ENCODE measurements at places on chromosomes 13 and 19.

- no peak for DNase-seq
Observed at GRCh38 chr13:101714195-101714594, 261.7 kb downstream of the ITGBL1 start.

GRCh38 chr13:93549326-93550005 lies 322.9 kb downstream of the GPC6 start:
- DNase-seq, result no peak

DNA sequence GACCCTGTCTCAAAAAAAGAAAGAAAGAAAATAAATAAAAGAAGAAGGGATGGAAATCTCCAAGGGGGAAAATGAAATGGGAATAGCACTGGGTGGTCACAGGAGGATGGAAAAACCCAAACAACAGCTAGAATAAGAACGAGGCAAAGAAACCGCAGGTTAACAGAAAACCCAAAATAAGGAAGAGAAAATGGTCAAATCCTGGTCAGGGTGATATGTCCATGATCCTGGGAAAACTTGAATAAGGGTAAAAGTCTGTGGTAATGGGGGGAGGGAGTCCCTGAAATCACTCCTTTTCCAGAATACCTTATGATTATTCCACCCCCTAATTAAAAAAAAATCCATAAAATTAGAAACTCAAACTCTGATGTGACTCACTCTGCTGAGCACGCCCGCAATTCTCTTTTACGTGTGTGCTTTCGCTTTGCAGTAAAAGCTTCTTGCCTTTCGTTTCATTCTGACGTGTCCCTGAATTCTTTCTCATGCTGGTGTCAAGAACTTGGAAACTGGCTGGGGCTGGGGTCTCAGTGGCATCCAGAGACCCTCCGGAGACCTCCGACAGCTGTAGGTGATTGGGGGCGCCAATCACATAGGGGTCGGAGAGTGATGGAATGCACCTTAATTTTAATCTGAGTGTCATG lies 4.3 kb upstream of the NAXD start:
- no peak for DNase-seq

DNA sequence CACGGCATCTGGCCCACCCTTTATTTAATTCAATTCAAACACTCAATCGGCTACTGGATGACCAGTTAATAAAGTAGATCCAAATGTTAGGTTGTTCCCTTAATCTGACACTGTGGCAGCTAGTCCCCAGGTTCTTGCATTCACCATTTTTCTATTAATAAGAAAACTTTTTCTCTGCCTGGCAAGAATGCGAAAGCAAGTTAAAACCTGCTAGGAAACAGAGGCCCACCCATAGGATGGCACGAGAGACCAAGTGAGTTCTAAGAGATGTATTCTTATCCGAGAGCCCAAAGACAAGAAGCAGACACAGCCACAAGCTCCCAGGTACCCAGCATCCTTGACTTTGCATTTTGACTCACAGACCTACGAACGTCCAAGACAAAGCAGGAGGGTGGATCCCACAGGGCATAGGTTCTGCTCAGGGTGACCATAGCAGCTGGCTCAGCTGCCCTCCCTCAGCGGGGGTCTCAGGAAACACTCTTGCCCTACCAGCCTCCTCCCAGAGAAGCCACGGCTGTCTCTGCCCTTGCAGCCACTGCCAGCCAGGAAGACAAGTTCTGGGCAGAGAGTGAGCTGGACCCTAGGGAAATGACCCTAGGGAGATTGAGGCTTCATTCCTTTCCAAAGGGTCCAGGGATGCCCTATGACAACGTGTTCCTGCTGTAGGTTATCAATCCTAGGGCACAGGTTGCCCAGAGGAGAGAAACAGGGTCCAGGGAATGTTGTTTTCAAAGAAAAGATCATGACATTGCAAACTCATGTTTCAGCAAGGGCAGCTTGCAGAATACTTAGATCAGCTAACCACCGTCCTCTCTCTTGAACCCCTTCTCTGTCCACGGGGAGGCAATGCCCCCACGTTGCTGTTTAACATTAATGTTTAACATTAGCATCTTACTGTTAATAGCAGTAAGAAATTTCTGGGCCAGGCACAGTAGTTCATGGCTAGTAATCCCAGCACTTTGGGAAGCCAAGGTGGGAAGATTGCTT lies 147.2 kb upstream of the ZNF507 start:
- no peak for DNase-seq

- DNase-seq, result no peak
Observed at GRCh38 chr13:20679879-20680278, 23.6 kb upstream of the IL17D start.

DNA sequence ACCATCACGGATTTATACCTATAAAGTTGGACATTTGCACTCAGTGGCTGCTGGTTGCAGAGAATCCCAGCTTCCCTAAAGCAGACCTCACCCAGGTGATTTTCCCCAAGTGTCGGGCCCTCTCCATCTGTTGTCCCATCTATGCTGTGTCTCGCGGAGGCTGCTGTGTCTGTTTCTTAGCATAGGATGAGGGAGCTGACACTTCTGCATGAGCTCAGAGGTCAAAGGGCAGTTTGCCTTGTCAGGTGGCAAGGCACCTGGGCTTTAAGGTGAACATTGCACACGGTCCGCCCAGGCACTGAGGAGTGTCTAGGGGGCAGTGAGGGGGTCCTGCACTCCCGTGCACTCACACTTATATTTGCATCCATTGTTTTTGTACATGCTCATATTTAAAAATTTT lies 151.6 kb downstream of the ZIC5 start:
- DNase-seq, result no peak

- no peak for DNase-seq
Observed at GRCh38 chr19:19211499-19212420, at the start of gene NCAN. NCAN (plus strand) TSS chr19:19211958; CDS start chr19:19216954, 4,996 bp downstream.

- no peak for DNase-seq
Observed at GRCh38 chr19:6185835-6186834, 50.7 kb downstream of the ACSBG2 start.

DNA sequence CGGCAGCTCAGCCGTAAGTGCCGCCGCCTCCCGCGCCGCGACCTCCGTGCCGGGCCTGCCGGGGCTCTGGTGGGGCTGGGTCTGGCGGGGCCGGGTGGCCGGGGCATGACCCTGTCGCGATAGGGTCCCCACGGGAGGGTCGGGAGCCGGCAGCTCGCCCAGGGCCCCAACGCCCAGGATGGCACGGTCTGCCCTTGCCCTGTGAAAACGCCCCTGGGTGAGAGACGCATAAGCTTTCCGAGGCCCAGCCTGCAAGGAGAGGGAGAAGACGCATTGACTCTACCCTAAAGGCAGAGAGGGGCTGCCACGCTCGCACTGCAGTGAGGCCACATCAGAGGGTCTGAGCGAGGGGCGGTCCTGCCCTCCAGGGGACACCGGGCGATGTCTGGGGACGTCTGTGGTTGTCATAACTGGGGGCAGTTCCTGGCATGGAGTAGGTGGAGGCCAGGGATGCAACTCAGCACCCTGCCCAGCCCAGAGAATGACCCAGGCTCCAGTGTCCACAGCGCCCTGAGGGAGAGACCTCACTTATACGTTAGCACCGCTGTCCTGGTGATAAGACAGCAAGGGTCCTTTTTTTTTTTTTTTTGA lies 539 bp downstream of the ZNF554 start:
- no peak for DNase-seq

DNA sequence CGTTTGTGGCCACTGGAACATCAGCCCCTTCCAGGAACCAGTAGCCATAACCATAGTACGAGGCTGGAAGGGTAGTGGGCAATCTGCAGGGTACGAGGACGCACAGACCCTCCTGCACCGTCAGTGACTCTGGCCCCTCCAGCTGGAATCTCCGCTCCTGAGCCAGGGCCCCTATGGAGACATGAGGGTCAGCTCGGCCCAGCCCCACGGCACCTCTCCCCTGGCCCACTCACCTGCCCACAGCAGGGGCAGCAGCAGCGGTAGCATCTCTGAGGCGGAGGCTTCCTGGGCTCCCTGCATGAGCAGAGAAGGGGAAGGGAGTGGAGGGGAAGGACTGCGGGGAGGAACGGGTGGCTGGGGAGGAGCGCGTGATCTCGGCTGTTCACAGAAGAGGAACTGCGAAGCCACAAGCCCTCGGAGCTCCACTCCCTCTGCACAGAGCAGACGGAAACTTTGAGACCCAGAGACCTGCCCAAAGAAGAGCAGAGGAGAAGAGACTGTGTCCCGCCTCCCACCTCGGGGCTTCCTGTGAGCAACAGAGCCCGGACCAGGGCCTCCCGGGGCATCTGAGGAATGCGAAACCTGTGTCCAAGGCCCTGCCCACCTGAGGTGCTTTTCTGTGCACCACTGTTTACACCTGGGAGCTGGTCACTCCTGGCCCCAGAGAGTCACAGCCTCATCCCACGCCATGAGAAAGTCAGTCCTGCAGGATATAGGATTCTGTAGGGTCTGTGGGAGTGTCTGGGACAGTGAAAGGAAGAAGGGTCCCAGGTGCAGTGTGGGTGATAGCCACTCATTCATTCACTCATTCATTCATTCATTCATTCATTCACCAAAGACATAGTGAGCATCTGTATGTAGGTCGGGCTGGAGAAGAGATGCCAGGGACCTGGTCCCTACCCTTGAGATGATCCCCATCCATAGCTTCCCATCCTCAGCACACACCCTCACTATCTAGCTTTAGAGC lies at the start of gene SIGLEC6:
TSS of gene SIGLEC6 (minus strand) at position 322 of the 967 bp plus-strand sequence. CDS start at position 300, 22 bp downstream.
- peak; percentile 38 for DNase-seq

- no peak for DNase-seq
Observed at GRCh38 chr13:23628250-23628649, 58.0 kb downstream of the TNFRSF19 start.

- DNase-seq, result no peak
Observed at GRCh38 chr19:33374236-33374714, 766 bp downstream of the CEBPG start.

DNA sequence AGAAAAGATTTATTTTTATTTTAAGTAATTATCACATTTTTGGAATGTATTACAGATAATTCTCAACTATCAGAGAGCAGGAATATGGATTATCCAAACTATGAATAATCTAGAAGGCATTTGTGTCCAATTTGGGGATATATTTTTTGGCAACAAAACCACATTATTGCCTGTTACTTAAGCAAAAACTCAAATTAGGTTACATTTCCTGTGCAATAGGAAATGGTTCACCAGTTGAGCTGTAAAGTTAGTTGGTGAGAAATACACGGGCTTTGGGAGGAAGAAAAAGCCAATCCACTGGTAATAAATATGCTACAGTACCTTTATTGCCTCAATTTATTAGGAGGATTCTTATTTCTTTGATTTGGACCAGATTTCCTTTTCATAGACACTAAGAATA lies 1075.2 kb downstream of the PCDH9 start:
- DNase-seq, result no peak

GRCh38 chr13:75946536-75947284 lies 310.6 kb downstream of the LMO7 start:
- no peak for DNase-seq

GRCh38 chr19:5804516-5805461 lies at the start of gene NRTN:
NRTN (plus strand) TSS chr19:5805067; CDS start chr19:5824166, 19,099 bp downstream.
- DNase-seq, result no peak

DNA sequence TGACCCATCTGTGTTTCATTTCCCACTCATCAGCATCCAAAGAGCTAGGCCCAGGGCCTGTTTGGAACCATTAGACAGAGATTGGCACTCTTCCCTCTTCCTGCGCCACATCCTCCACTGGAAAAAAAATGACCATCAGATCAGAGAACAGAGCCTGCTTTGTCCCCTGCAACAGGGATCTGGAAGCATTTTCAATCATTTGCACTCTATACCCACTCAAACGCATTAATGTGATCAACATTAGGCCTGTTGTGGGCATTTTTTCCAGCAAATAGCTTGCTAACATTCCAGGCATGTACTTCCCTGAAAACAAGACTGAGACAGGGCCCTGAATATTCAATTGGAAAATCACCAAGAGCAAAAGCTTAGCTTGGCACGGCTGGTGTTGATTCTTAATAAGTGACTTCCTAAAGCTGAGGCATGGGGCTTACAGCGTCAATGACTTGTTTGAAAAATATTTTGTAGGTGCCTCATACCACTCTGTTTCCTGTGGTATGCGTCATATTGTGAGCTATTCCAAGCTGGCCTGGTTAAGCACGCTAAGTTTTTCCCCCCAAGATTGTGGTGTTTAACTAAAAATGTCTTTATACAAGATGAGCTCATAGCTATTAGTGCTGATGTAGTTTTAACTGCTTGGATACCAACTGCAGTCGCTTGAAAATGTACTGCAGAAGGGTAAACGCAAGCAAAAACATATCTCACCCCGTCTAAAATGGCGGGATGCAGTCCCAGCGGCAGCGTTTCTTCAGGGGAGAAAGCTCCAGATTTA lies 404.4 kb downstream of the SPRY2 start:
- DNase-seq, result no peak

DNA sequence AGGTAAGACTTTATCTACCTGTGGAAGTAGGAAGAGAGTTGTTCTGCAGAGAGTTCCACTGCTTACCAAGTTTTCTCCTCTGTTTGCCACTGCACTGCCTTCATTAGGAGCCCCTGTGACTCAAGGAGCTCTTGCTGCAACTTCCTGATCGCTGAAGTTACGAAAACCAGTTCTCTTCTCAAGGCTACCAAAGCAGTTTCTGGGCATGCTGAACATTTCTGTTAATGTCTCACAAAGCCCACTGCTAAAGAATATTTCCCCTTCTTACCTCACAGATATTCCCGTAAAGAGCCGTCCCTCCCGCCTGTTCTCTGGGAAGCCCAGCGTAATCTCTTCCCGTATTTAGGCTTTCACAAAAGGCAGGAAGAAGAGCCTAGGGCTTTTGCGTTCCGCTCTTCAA lies 82.6 kb upstream of the OXGR1 start:
- no peak for DNase-seq

DNA sequence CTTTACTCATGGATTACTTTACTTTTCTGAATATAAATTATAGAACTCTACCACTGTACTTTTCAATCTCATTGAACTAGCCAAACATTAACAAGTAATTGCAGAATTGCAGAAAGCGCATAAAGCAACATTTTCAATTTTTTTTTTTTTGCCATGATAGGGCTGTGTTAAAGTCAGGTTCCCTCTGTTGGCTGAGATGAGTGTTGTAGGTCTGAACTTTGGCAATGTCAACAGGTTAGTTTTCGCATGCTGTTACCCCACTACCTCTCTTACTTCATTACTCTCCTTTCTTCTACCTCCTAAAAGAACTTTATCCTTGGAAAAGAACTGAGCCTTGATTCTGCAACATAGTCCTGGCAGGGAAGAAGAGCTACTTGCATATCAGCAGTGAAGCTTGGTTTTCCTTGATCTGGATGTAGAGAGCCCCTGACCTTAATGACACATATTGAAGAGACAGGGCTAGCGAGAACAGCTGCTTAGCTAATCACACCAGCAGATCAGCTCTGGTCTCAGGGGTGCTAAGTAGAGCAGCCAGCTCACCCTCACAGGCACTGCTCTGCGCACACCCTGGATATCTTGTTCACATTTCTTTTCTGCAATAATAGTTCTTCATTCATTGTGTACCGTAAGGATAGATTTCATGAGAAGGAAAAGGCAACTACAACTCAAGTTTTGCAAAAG lies 119.5 kb downstream of the FLT1 start:
- DNase-seq, result no peak

- DNase-seq, result no peak
Observed at GRCh38 chr19:18149596-18149975, 3.4 kb upstream of the PIK3R2 start.

- DNase-seq, result no peak
Observed at GRCh38 chr19:40700083-40700482, 9.6 kb upstream of the NUMBL start.

- DNase-seq, result no peak
Observed at GRCh38 chr13:66312312-66313087, 917.6 kb downstream of the PCDH9 start.

- no peak for DNase-seq
Observed at GRCh38 chr13:47129461-47129860, 232.6 kb upstream of the HTR2A start.

GRCh38 chr19:44720945-44721344 lies 22.0 kb downstream of the CEACAM16 start:
- DNase-seq, result no peak

Data from stimulated activated CD8-positive, alpha-beta memory T cell treated with anti-CD3 and anti-CD28 coated beads, Interleukin-4, amount 100 ng/mL, for 24 hours (primary cell).